ENCODE measurements at places on chromosomes 4 and X. TPM values are rescaled to one million over a fixed set of nuclear protein-coding genes. Genes with fewer than 3 reads are reported as not detected.

The ARHGAP6 gene
- 22.2 TPM for polyA plus RNA-seq

The LIN54 gene
- polyA plus RNA-seq: 11.1 TPM

The N4BP2 gene
- polyA plus RNA-seq: 24.3 TPM

The ENPP6 gene
- 0.21 TPM for polyA plus RNA-seq

The GAGE1 gene
- not detected for polyA plus RNA-seq

The ITIH6 gene
- not detected for polyA plus RNA-seq

The CENPVL2 gene
- polyA plus RNA-seq: not detected

The WDR44 gene
- polyA plus RNA-seq: 14.1 TPM

The SLC7A11 gene
- 0.81 TPM for polyA plus RNA-seq

The SH3TC1 gene
- 28.6 TPM for polyA plus RNA-seq

The ANXA10 gene
- 0.33 TPM for polyA plus RNA-seq

The SUPT20HL2 gene
- not detected for polyA plus RNA-seq

The CLNK gene
- 0.51 TPM for polyA plus RNA-seq

The GJB1 gene
- 5.2 TPM for polyA plus RNA-seq

The LDB2 gene
- 102 TPM for polyA plus RNA-seq

The PITX2 gene
- not detected for polyA plus RNA-seq

The GABRG1 gene
- polyA plus RNA-seq: 2.3 TPM

The RTL3 gene
- not detected for polyA plus RNA-seq

The ERCC6L gene
- polyA plus RNA-seq: 5.5 TPM

The PDE6B gene
- 15.0 TPM for polyA plus RNA-seq

The HSD17B11 gene
- 73.4 TPM for polyA plus RNA-seq

The PDLIM3 gene
- 19.1 TPM for polyA plus RNA-seq

The PABPC1L2B gene
- polyA plus RNA-seq: not detected

The TEC gene
- polyA plus RNA-seq: 7.2 TPM
